Activated CD4-positive, alpha-beta T cell treated with anti-CD3 and anti-CD28 coated beads, Interleukin-2, amount 50 U/mL, for 24 hours (primary cell): ENCODE measurements at places on chromosomes 3 and 15.

DNA sequence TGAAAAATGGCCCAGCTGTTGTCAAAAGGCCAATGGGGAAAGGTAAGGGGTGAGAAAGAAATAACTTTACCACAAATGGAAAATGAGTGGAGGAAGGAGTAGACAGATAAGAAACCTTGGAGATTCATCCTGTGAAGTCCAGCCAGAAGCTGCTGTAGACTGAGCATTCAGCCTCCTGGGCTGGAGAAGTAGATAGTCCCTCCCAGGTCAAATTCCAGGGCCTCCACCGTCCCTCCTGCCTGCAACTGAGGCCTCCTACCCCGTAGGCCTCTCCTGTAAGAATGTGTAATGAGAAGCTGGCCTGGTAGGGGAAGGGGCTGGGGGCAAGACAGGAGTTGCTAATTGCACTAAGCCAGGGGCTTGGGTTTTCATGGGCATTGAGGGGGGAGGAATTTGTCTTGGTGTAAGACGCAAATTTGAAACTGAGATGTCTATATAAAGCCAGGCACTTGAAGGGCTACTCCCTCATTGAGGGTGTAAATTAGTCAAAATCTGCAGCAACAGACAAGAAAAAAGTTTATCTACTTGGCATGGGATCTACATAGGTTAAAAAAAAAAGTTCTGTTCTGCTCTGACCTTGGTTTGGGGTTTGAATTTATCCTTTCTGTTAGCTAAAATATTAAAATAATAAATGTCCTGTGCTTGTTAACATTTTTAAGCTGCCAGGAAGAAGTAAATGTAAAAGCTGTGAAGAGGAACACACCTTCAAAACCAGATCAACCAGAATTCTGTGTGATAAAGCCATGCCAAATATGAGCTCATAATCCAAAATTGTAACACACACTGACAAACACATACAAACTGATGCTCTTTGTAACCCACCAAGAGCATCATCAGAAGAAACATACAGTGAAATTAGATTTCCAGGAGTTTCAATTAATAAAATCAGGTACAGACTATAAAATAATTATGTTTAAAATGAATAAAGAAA lies 1.7 kb upstream of the RBP2 start:
- no peak for DNase-seq

DNA sequence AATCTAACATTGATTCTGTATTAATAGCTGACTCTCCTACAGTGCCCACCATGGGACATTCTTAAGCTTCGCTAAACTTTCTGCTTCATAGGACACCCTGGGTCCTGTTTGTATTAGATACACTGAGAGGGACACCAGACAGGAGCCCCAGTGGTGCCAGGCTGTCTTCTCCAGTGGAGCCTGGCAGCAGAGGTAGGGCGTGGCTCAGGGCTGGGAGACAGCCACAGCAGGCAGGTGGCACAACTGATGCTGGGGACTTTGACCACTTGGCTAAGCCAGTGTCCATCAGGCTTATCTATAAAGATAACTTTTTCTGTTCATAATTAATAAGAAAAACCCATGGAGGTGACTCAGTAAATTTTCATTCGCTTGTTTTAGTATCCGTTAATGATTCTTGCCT lies 21.8 kb downstream of the NIPA1 start:
- no peak for DNase-seq

- no peak for DNase-seq
These were observed 800.7 kb downstream of the DIPK2A start for GRCh38 chr3:144772372-144772771.

- no peak for DNase-seq
These were observed 17.6 kb downstream of the MUC13 start for GRCh38 chr3:124916837-124917409.

GRCh38 chr3:35936571-35936970 lies 297.2 kb downstream of the ARPP21 start:
- DNase-seq = no peak

- DNase-seq = no peak
These were observed 81.7 kb downstream of the PRICKLE2 start for GRCh38 chr3:64143409-64144130.

- DNase-seq = no peak
These were observed 356.4 kb upstream of the RASGRP1 start for GRCh38 chr15:38920966-38921365.

- DNase-seq = no peak
These were observed 62.9 kb upstream of the ULK4 start for GRCh38 chr3:42024591-42025351.

DNA sequence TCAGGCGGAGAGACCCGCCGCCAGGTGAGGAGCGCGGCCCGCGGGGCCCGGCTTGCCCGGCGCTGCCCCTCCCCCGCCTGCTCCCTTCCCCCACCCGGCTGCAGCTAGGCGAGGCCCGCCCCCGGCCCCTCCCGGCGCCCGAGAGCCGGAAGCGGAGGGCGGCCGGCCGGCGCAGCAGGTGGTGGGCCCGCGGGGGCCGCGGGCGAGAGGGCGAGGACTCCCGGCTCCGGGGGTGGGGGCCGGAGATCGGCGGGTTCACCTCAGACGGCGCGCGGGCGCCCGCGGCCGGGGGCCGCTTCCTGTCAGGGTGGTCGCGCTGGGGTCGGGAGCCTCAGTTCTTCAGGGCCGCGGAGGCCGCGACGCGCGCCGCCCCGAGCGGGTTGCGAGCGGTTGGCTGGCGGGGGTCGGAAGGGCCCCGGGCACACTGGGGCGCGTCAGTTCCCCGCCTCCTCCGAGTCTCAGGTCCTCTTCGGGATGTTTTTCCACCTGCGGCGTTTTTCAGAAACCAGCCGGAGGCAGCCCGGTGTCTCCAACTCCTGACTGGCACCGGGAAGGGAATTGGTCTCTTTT lies 395 bp downstream of the ZFAND6 start:
- DNase-seq = peak; percentile 20

- no peak for DNase-seq
These were observed 4.1 kb downstream of the TF start for GRCh38 chr3:133750259-133750656.

DNA sequence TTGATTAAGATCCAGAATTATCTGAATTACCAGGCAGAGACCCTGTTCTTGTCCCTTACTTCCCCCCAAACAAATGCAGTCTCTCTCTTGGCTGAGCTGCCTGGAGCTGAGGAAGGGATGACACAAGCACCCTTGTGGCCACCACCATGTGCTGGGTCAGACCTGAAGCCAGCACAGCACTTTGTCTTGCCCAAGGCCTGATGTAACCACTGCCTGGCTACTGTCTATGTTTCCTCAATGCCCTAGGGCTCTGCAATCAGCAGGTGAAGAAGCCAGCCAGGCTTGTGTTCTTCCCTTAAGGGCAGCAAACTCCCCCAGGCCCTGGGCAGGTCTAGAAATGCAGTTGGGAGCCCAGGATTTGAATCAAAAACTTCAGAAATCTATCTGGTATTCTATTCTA lies 15.8 kb upstream of the CASR start:
- no peak for DNase-seq

GRCh38 chr3:9422712-9423424 lies 25.5 kb downstream of the SETD5 start:
- no peak for DNase-seq

GRCh38 chr3:39108200-39108710 lies 775 bp downstream of the TTC21A start:
- no peak for DNase-seq

GRCh38 chr15:79051941-79052731 lies 38.4 kb downstream of the RASGRF1 start:
- DNase-seq = no peak

GRCh38 chr15:63246691-63247469 lies 30.5 kb upstream of the APH1B start:
- no peak for DNase-seq

GRCh38 chr3:159941038-159942000 lies 47.3 kb upstream of the IL12A start:
- no peak for DNase-seq

DNA sequence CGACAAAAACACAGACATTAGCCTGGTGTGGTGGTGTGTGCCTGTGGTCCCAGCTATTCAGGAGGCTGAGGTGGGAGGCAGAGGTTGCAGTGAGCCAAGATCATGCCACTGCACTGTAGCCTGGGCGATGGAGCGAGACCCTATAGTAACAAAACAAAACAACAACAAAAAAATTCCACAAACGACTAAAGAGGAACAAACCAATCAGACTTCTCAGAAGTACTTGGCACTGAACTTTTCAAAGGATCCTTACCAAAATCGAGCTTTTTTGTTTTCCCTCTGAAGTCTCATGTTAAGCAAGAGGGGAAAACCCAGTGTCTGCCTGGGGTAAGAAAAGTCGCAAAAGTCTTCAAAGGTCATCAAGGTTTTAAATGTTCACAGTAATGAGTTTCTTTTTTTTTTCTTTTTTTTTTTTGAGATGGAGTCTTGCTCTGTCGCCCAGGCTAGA lies 30.1 kb upstream of the TFRC start:
- DNase-seq = no peak
